Caco-2 (cell line): ENCODE measurements at places on chromosomes 3 and 15. TPM values are rescaled to one million over a fixed set of nuclear protein-coding genes. Genes with fewer than 3 reads are reported as not detected.

DNA sequence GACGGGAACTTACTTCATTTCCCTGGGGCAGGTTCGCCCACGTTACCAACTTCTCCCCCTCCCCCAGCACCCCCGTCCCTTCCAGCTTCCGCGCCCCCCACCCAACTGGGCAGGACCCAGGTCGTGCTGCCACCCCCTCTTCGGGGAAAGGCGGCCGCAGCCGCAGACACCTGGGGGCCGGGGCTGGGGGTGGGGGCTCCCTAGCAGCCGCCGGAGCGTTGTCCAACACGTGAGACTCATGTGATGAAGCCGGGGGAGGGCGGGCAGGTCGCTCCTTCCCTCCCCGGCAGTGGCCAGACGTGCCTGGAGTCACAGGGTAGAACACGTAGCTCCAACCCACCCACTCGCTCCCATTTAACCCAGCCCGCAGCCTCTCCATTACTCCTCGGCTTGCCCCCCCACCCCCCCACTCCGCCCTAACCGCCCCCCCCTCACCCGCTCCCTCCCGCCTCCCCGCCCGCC is 240 bp upstream of the BHLHE40 start:
- peaks cover 19% of the 10 kb centered on the region for H3K4me1 ChIP-seq
- H3K4me3 ChIP-seq: peak overlapping the region; percentile 70
- H3K36me3 ChIP-seq: peaks cover 2% of the 10 kb centered on the region

- H3K36me3 ChIP-seq: no peaks in the 10 kb centered on the region; the same call in none of the 2 replicates
- H3K27me3 ChIP-seq: no peaks in the 10 kb centered on the region
- peaks cover 23% of the 10 kb centered on the region for H3K4me1 ChIP-seq
- no peak for DNase-seq
- no peak overlapping the region for H3K4me3 ChIP-seq
- no peak overlapping the region for H3K27ac ChIP-seq
Measured at GRCh38 chr3:45127130-45127822, 18.9 kb downstream of the CDCP1 start.

LRRC15 gene
- total RNA-seq: 0.09 and 0.16 TPM in 2 replicates

CHSY1 gene
- total RNA-seq: 17.5 and 18.7 TPM in 2 replicates

PARP14 gene
- total RNA-seq: 23.8 and 27.2 TPM in 2 replicates

GRCh38 chr3:47047673-47048072 is 68.2 kb downstream of the NBEAL2 start:
- no peaks in the 10 kb centered on the region for H3K4me1 ChIP-seq
- H3K27ac ChIP-seq: no peak overlapping the region
- H3K36me3 ChIP-seq: no peaks in the 10 kb centered on the region
- H3K4me3 ChIP-seq: no peak overlapping the region
- no peaks in the 10 kb centered on the region for H3K27me3 ChIP-seq
- no peak for DNase-seq

- no peaks in the 10 kb centered on the region for H3K4me1 ChIP-seq
- peaks cover 3% of the 10 kb centered on the region for H3K36me3 ChIP-seq
Measured at GRCh38 chr15:25403771-25404170, 35.1 kb downstream of the UBE3A start.

DNA sequence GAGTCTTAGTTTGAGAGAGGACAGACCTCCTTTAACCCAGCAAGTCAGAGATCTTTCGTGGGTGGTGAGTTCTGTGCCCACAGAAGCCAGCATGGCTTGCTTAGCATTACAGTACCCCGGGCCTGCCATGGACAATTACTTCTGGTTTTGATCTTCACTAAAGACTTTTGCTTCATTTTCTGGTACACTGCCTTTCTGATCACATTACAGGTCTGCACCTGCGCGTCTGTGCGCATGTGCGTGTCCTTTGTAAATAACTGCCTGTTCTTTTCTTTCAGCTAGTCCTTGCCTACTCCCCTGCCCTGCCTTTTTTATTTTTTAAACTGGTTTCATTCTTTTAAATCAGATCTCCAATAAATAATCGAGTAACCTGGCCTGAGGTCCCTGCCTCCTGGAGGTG is 57.1 kb upstream of the CMTM8 start:
- no peaks in the 10 kb centered on the region for H3K36me3 ChIP-seq
- no peak overlapping the region for H3K27ac ChIP-seq
- H3K27me3 ChIP-seq: no peaks in the 10 kb centered on the region
- peaks cover 13% of the 10 kb centered on the region for H3K4me1 ChIP-seq
- no peak overlapping the region for H3K4me3 ChIP-seq
- DNase-seq: no peak

- H3K27ac ChIP-seq: no peak overlapping the region
- no peak overlapping the region for H3K4me3 ChIP-seq
- no peaks in the 10 kb centered on the region for H3K4me1 ChIP-seq
- no peak for DNase-seq
- H3K36me3 ChIP-seq: no peaks in the 10 kb centered on the region
- no peaks in the 10 kb centered on the region for H3K27me3 ChIP-seq
Measured at GRCh38 chr3:20055020-20055775, 15.0 kb downstream of the KAT2B start.

DNA sequence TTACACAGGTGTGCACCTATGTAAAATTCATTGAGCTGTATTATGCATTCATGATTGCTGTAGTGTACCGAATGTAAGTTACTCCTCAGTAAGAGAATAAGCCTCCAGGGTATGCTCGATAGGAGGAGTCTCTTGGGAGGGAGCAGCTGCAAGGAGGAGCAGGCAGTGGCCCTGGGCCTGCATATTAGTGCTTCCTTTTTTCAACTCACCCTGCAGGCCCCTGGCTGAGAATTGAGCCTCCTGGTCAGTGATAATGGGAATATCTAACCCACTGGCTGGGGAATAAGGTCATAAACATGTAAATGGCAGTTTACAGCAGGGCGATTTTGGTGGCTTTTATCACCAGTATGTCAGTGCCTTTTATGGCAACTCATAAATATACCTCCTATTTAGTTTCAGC is 21.7 kb upstream of the SFMBT1 start:
- DNase-seq: no peak
- H3K4me1 ChIP-seq: peaks cover 4% of the 10 kb centered on the region
- H3K36me3 ChIP-seq: no peaks in the 10 kb centered on the region; the same call in 1 of the 2 replicates

DNA sequence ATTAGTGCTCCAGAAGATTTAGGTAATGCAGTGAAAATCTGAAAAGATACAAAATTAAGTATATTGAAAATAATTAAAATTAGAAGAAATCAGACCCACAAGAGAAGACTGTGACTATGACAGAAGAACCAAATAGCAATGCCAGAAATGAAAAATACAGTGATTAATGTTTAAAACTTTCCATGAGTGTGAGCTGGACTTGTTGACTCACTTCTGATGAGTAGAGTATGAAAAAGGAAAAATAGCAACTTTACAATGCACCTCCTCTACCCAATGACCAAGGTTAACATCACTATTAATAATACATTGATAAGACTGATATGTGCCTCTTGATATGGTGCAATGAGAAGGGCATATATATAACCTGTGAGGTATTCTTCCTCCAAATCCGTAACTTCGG is 39.3 kb upstream of the SLC22A13 start:
- H3K4me3 ChIP-seq: no peak overlapping the region
- peaks cover 4% of the 10 kb centered on the region; the same call in 1 of the 2 replicates for H3K4me1 ChIP-seq
- H3K27me3 ChIP-seq: no peaks in the 10 kb centered on the region
- DNase-seq: no peak
- H3K27ac ChIP-seq: no peak overlapping the region

IL20RB gene
- 5.5 and 6.9 TPM in 2 replicates for total RNA-seq

DNA sequence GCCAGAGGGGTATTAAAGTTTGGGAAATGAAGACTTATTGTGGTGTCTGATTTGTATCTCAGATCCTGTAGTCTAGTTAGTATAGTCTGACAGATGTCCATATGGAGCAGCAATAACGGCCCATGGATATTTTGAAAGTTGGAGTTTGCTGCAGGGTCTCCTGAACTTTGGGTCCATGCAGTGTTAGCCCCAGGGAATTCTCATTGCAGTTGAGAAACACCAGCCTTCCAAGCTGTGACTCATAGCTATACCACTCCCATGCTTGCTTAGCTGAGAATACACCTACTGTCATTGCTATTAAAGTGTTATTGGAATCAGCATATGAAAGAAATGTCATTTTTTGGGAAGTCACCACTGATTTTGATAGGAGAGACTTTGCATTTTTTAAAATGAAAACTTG is 29.2 kb downstream of the TMOD2 start:
- no peak overlapping the region for H3K4me3 ChIP-seq
- H3K36me3 ChIP-seq: no peaks in the 10 kb centered on the region
- no peaks in the 10 kb centered on the region for H3K27me3 ChIP-seq
- no peak overlapping the region for H3K27ac ChIP-seq
- no peak for DNase-seq

DNA sequence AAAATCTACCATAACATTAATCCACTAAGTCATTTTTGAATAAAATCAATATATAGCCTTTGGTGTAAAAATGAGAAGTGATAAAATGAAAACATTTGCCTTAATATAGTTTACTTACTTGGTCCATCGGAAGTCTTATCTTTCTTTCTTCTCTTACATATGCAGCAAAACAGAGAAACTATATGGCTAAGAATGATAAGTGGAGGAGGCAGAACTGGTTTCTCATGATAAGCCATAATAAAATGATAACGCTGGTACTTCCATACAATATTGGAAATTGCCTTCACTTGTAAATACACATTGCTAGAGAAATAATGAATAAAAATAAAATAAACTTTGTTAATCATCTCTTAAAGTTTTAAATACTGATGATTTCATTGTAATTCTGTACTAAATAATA is 47.8 kb upstream of the USP50 start:
- no peak overlapping the region for H3K27ac ChIP-seq
- H3K36me3 ChIP-seq: no peaks in the 10 kb centered on the region

P2RY14 gene
- total RNA-seq: not detected in 2 replicates

GRCh38 chr3:58200121-58200709 is 10.6 kb downstream of the DNASE1L3 start:
- no peak overlapping the region for H3K4me3 ChIP-seq
- DNase-seq: no peak
- no peaks in the 10 kb centered on the region for H3K36me3 ChIP-seq
- no peaks in the 10 kb centered on the region for H3K27me3 ChIP-seq
- peaks cover 13% of the 10 kb centered on the region for H3K4me1 ChIP-seq
- no peak overlapping the region for H3K27ac ChIP-seq

DNA sequence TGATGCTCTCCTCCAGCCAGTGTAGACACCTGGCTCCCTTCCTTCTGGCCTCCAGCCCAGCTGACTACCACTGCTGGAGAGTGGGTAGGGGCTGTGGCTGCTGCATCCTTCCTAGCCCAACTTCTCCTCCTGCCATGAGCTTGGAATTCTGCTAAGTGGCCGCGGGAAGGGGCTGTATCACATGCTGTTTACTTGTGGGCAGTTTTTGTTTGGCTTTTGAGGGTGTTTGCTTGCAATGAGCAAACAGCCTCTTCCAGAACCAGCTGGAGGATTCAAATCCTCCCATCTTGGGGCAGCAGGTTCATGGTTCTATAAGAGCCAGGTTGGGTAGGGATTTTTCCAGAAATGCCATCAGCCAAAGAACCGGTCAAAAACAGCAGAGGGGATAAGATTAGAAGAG is 9.0 kb downstream of the GASK1A start:
- H3K4me1 ChIP-seq: no peaks in the 10 kb centered on the region
- DNase-seq: no peak
- no peak overlapping the region for H3K4me3 ChIP-seq

IL16 gene
- not detected in 2 replicates for total RNA-seq

- H3K27me3 ChIP-seq: no peaks in the 10 kb centered on the region
- H3K27ac ChIP-seq: no peak overlapping the region
- H3K4me3 ChIP-seq: peak overlapping the region; percentile 56
- H3K36me3 ChIP-seq: no peaks in the 10 kb centered on the region
- DNase-seq: peak; percentile 34
- H3K4me1 ChIP-seq: peaks cover 6% of the 10 kb centered on the region; the same call in 1 of the 2 replicates
Measured at GRCh38 chr15:52529341-52529924, 753 bp upstream of the MYO5A start.

DAZL gene
- not detected in 2 replicates for total RNA-seq

HEMK1 gene
- 12.6 and 14.3 TPM in 2 replicates for total RNA-seq

- no peak overlapping the region for H3K27ac ChIP-seq
- no peaks in the 10 kb centered on the region for H3K27me3 ChIP-seq
- no peak overlapping the region for H3K4me3 ChIP-seq
- no peaks in the 10 kb centered on the region for H3K36me3 ChIP-seq
- H3K4me1 ChIP-seq: no peaks in the 10 kb centered on the region
Measured at GRCh38 chr3:24258727-24259600, 235.7 kb downstream of the THRB start.

DNA sequence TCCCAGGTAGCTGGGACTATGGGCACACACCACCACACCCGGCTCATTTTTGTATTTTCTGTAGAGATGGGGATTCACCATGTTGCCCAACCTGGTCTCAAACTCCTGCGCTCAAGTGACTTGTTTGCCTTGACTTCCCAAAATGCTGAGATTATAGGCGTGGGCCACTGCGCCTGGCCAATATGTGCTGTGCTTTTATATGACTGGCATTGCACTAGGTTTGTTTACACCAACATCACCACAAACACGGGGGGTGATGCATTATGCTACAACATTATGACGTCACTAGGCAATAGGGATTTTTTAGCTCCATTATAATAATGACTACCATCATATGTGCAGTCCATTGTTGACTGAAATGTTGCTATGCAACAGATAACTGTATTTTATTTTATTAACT is 6.9 kb downstream of the APH1B start:
- H3K36me3 ChIP-seq: no peaks in the 10 kb centered on the region
- no peaks in the 10 kb centered on the region for H3K4me1 ChIP-seq
- no peaks in the 10 kb centered on the region for H3K27me3 ChIP-seq
- no peak overlapping the region for H3K4me3 ChIP-seq
- H3K27ac ChIP-seq: no peak overlapping the region

GP5 gene
- 0.12 and 0.25 TPM in 2 replicates for total RNA-seq

DNA sequence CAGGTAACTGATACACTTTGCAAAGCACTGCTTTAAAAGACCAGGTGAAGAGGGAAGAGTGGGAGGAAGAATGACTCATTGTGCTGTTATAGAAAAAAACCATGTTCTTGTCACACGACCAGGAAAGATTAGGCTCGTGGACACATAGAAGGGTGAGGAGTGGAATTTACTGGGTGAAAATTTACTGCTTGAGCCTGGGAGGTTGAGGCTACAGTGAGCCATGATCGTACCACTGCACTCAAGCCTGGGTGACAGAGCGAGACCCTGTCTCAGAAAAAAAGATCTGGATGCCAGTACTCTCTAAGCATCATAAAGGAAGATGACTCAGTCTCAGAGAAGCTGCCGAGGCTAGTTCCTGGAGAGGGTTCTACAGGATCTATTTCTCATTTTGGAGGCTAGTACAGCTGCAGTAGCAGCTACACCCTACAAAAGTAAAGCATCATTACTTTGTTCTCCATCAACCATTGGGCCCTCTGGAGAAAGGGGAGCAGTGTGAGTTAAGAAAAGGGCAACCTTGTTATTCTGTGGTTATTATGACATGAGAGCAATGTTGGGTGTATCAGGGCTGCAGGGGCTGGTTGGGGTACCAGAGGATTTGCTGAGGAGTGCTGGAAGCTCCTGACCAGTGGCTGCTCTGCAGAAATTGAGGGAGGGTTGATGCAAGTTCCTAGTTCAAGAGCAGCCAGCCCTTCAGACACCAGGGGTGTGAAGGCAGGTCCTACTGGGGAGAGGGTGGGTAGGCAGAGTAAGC is 75.4 kb downstream of the CMTM8 start:
- no peak for DNase-seq
- H3K27me3 ChIP-seq: no peaks in the 10 kb centered on the region
- H3K27ac ChIP-seq: peak overlapping the region; percentile 28
- H3K36me3 ChIP-seq: no peaks in the 10 kb centered on the region
- H3K4me1 ChIP-seq: peaks cover 25% of the 10 kb centered on the region
